Stimulated activated naive CD8-positive, alpha-beta T cell treated with anti-CD3 and anti-CD28 coated beads, Interleukin-15, amount 100 ng/mL, for 72 hours (primary cell): ENCODE measurements at places on chromosomes 1 and 21.

GRCh38 chr1:145906954-145907753, 2.7 kb downstream of the ITGA10 start:
- DNase-seq = no peak

DNA sequence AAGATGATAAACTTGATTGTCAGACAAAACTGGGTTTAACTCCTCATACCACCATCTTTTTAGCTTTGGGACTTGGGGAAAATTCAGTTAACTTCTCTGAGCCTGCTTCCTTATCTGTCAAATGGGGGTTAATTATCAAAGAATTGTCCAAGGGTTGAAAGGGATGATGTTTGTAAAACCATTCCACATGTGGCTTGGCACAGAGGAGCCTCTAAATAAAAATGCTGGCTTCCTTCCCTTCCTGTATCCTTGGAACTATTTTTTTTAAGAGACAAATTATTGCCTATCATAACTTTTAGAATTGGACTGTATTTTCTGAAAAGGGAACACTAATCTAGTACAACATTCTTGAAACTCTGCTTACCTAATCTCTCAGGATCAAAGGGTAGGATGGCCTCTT, 143.4 kb upstream of the USP24 start:
- DNase-seq = no peak

DNA sequence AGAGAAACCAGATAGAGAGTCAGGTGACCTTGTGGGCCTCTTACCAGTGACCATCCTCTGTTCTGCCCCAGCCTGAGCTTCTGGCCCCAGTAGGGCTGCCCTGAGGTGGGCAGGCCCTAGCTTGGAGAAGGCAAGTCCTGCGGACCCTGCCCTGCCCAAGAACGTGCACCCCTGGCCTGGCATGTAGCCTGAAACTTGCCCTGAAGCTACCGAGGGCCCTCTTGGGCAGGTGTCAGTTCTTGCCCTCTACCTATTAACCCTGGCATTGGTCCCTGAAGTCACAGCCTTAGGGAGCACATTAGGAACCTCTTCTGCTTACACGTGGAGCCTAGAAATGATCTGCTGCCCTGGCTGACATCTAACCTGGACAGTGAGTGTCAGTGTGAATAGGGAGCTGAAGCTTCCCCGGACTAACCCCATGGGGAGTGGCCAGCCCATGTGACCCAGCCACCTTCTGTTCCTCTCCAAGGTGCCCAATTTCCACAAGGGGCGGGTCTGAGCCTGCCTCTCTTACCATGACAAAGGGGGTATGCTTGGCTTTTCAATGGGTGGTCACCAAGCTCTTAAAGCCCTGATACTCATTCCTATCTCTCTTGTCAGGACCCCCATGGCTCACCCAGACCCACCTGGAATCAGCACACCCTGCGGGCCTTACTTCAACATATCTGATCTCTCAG, 163.0 kb downstream of the ZSCAN20 start:
- DNase-seq = no peak

DNA sequence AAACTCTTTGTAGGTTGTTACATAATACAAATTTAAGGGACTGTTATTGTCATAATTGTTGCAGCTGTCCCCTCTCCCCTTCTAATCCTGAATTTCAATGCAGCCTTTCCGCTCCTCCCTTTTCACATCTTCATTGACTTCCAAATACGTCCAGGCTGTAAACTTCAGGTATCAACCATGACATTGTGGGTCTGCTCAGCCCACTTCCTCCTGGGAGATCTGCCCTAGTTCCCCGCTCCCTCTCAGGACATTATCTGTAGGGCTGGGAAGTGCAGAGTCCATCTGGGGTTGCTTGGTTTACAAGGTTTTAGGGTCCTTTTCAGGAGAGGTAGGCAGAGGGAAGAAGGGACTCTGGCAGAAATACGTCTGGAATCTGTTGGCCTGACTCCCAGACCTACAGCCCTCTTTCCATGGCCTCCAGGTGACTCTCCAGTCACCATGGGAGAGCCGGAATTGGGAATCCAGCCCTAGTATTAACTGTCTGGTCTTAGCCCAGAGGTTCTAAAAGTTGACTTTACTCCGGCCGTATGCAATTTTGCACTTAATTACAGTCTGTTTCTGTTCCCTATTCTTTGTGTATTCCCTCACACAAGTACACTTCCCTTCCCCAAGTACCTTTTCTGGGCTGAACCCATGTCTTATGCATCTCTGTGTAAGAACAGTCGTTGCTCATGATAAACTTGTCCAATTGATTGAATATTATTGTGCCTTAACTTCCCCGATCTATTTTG, 4.7 kb upstream of the DENND2D start:
- no peak for DNase-seq

GRCh38 chr1:11031624-11032262, 15.3 kb downstream of the MASP2 start:
- no peak for DNase-seq

- DNase-seq = no peak
These were observed 30.1 kb upstream of the KCNK2 start for GRCh38 chr1:215052256-215053015.

DNA sequence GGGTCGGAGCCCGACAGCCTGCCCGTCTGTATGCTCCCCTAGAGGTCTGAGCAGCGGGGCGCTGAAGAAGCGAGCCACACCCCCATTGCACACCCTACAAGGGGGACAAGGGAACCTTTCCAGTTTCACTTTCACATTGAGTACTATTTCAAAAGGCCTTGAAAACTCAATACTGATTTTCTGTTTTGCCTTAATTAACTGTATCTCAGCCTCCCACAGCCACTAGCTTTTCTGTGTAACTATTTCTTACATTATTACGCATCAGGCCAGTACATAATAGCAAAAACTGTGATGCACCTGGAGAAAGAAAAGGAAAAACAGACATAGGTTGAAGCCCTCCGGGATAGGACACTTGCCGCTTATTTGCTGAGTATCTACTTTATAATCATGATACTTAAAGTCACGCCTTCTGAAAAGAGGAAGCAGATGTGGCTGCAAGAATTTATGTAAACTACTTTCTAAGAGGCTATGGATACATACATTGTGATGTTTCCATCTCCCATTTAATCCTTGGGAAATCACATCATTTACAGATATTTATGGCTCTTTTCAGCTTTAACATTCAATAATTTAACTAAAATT, 1719.5 kb downstream of the MRPL39 start:
- peak; percentile 30 for DNase-seq

- no peak for DNase-seq
These were observed 29.5 kb upstream of the LAMC1 start for GRCh38 chr1:182993746-182994145.

DNA sequence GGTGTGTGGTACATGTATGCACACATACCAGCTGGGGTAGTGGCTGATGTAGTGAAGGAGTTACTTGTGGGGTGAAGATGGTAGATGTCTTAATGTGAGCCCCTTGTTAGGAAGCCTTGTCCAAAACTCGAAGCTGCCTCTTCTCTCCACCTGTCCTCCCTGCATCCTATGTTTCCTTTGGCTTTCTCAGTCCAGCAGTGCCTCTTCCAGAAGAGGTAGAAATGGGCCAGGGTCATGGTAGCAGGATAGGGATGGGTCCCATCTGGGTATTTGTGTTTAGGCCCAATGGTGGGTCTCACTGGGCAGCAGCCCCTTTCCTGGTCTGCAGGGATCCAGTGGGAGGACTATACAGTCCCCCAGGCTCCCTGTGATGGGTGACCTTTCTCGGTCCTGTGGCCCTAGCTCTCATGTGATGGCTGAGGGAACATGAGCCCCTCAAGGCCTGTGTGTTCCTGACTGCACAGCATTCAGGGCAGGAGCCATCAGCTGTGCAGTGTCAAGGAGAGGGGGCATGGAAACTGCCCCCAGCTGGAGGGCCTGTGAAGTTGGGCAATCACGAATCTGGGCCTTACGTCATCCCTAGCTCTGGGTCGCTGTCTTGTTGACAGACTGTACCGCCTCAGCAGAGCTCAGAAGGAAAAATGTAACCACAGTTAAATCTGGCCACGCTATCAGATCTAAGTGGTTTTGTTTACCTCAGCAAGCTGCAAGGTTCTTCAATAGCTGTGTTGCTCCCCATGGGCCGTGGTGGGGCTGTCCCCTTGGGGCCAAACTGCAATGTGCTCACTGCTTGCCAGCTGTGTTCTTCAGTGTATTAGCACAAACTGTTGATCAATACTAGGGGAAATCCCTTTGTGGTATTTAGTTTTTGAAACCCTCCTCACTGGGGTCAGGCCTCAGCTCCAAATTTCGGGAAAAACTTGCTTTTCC, 82.7 kb downstream of the NOS1AP start:
- no peak for DNase-seq

DNA sequence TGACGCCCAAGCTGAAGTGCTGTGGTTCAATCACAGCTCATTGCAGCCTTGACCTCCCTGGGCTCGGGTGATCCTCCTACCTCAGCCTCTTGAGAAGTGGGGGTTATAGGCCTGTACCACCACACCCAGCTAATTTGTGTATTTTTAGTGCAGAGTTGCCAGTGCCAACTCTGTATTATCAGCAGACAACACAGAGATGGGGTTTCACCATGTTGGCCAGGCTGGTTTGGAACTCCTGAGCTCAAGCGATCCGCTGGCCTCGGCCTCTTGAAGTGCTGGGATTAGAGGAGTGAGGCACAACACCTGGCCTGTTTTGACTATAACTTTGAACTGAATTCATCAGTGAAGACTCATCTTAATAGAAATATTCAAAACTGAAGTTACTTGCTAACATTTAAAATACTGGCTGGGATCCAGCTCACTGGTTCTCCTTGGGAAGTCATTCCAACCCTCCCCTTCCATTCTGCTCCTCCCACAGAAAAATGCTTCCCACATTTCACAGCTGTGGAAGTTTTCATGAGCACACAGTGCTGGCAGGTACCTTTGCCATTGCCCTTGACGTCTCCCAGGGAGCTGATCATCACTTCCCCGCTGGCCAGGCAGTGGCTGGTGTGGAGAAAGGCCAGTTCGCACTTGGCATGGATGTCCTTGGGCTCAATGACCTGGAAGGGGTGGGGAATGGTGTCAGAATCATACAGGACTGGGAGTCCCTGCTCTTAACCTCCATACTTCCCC, 4.7 kb downstream of the SELENBP1 start:
- DNase-seq = no peak
